ENCODE measurements at places on chromosomes 4 and X.

GRCh38 chrX:3777416-3777815, 64.0 kb upstream of the PRKX start:
- no peak for DNase-seq

DNA sequence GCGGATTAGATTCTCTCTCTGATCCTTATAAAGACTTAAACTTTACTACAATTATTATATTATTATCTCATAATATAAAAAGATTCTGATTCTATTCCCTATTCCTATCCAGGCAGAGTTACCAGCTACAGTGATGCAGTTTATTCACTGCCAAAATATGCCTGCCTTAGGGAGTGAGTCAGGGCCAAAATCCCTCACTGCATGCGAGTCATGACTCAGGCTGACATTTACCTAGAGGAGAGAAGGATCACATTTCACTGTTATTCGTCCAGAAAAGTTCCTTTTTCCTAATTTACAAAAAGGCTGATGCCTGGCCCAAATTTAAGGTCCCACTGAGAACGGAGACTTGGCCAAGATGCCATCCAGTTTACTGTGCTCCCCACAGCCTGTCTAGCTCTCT, 168.5 kb upstream of the LDB2 start:
- peak; percentile 39 for DNase-seq

- peak; percentile 40 for DNase-seq
Measured at GRCh38 chr4:1693131-1693896, 9.2 kb upstream of the FAM53A start.

DNA sequence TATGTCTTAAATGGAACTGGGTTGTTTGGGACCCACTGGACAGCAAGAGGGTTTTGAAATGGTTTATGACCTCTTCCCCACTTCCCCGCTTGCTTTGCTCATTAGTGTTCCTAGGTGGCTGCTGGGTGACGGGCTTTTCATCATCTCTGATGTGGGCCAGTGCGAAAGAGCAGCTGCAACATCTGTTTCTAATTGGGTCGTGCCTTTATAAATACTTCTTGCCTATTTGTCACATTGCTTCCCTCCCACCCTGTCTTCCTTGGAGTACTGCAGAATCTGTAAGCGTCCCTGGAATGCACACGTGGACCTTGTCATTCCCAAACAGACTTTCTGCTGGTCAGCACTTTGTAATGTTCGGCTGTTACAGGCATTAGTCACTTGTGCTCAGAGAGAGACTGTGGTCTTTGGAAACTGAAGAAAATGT, 35.2 kb downstream of the SEPTIN11 start:
- DNase-seq: peak; percentile 76

DNA sequence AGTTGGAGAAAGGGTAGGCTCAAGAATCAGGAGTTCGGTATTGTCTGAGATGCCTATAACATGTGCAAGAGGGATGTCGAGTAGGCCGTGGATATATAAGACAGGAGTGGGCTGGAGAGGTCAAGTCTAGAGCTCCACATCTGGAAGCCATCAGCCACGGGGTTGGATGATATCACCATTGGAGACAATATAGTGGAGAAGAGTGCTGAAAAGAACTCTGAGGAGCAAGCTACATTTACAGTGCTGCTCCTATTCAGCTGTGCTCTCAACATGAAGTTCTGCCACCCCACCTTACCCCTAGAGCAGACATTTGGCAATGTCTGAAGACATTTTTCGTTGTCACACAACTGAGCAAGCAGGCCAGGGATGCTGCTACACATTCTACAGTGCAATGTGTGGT, 20.9 kb upstream of the PLAC1 start:
- DNase-seq: no peak

DNA sequence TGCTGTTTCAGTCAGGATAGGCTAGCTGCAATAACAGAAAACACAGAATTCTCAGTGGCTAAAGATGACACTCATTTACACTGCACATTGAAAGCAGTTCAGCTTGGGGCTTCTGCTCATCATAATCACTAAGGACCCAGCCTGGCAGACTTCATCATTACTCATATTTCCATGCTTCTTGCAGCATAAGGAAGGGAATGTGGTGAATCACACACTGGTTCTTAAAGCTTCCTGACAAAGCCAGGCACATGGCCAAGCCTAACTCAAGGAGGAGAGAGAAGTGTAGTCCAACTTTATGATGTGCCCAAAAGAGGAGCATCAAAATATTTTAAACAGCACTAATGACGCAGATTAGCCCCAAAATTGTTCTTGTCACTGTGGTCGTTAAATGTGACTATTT, 186.5 kb downstream of the BANK1 start:
- peak; percentile 31 for DNase-seq

GRCh38 chr4:165620913-165621312, 242.1 kb downstream of the CPE start:
- DNase-seq: no peak

- DNase-seq: peak; percentile 11
Measured at GRCh38 chrX:140664939-140665338, 44.6 kb upstream of the LINC00632 start.

- DNase-seq: no peak
Measured at GRCh38 chrX:13684361-13684760, 4.6 kb upstream of the RAB9A start.

GRCh38 chr4:8160233-8160560, 1.6 kb upstream of the ABLIM2 start:
- no peak for DNase-seq
